ENCODE measurements at places on chromosomes 6 and 20. TPM values are rescaled to one million over a fixed set of nuclear protein-coding genes. Genes with fewer than 3 reads are reported as not detected.

The SIGLEC1 gene
- total RNA-seq = not detected

The GLP1R gene
- total RNA-seq = not detected

The ABCC10 gene
- total RNA-seq = 9.4 TPM

The EBF4 gene
- 2.7 TPM for total RNA-seq

The TBXT gene
- not detected for total RNA-seq

The CLIC5 gene
- total RNA-seq = not detected

The PXMP4 gene
- 6.9 TPM for total RNA-seq

Data from A549 treated with Hydrocortisone at 1 μM for 4 hours (cell line).